ENCODE measurements at places on chromosomes 11 and 22. TPM values are rescaled to one million over a fixed set of nuclear protein-coding genes. Genes with fewer than 3 reads are reported as not detected.
A peak's percentile ranks its signal among the peaks of the same experiment; 100 is the strongest.

GRCh38 chr22:28813772-28814518 is 13.6 kb upstream of the XBP1 start:
- DNase-seq = no peak
- H3K27ac ChIP-seq = no peak overlapping the region
- H3K4me1 ChIP-seq = peaks cover 73% of the 10 kb centered on the region
- no peaks in the 10 kb centered on the region for H3K27me3 ChIP-seq

The CLMP gene
- 0.19 TPM for total RNA-seq

- H3K4me1 ChIP-seq = no peaks in the 10 kb centered on the region
- no peak overlapping the region for H3K4me3 ChIP-seq
- H3K27me3 ChIP-seq = no peaks in the 10 kb centered on the region
- H3K27ac ChIP-seq = no peak overlapping the region
Observed at GRCh38 chr11:94960488-94960887, 12.9 kb downstream of the CWC15 start.

DNA sequence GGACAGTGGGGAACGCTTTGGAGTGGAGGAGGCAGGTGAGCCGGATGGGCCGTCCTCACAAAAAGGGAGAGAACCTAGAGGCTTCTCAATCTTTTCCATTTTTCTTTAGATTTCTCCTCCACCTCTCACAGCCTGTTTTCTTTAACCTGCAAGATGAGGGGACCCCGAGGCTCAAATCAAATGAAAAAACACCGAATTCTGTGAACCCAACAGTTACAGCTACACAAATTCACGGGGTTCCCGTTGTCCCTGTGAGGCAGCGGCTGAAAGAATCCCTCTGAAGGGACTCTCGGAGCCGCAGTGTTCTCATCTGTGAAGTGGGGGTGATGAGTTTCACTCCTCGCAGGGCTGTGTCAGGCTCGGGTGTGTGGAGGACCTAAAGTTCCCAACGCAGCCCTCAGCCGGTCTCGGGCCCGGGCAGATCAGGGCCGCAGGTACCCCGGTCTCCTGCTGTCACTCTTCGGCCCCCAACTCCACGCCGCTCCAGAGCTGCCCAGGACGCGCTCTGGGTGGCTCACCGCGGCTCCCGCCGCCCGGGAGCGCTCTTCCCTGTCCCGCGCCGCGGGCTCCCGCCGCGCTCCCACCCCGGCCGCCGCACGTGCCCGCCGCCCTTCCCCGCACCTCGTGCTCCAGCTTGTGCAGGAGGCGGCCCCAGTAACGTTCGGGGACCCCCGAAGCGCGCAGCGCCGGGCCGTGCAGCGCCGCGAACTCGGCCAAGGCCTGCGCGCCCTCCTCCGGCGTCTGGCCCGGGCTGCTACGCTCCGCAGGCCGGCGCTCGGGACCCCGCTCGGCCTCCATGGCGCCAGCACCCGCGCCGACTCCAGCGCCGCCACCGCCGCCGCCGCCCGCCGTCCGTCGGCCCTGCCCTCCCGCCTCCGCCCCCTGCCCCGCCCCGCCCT is at the start of gene TTLL12:
Gene TTLL12, minus strand, starts transcription at position 863 of the 899 bp plus-strand sequence. Its CDS starts 65 bp downstream, at position 798.
- peaks cover 28% of the 10 kb centered on the region for H3K4me1 ChIP-seq
- peaks cover 2% of the 10 kb centered on the region for H3K36me3 ChIP-seq
- peak within 1 kb of the TSS; percentile 97 for H3K27ac ChIP-seq
- peak; percentile 55 for DNase-seq
- peak within 1 kb of the TSS; percentile 60 for H3K4me3 ChIP-seq

DNA sequence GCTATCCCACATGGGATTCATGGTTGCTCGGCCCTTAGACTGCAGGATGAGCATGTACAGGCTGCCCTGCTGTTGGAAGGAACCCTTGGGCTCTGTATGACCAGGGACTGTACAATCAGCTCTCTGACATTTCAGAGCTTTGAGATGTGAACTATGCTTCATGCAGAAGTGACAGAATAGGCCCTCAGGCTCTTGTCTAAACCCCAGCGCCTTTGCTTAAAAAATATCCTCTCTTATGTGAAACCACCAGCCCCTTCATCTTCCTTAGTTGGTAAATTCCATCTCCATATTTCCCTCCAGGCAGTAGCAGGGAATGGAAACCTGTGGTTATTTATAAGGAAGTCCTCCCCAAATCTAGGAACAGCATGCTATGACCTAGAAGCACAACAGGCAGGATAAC is 78.9 kb upstream of the PLET1 start:
- H3K36me3 ChIP-seq = no peaks in the 10 kb centered on the region
- no peak for DNase-seq
- H3K4me3 ChIP-seq = no peak overlapping the region
- no peaks in the 10 kb centered on the region for H3K27me3 ChIP-seq
- H3K27ac ChIP-seq = no peak overlapping the region

GRCh38 chr22:35648066-35649025 is at the start of gene APOL6:
Gene APOL6, plus strand, starts transcription at chr22:35648446. Its CDS starts 7,980 bp downstream, at chr22:35656426.
- DNase-seq = peak; percentile 54
- H3K36me3 ChIP-seq = peaks cover 4% of the 10 kb centered on the region
- H3K27me3 ChIP-seq = no peaks in the 10 kb centered on the region
- H3K4me1 ChIP-seq = peaks cover 35% of the 10 kb centered on the region
- H3K4me3 ChIP-seq = peak within 1 kb of the TSS; percentile 76
- H3K27ac ChIP-seq = peak within 1 kb of the TSS; percentile 82

The MUC5AC gene
- total RNA-seq = not detected

- H3K4me1 ChIP-seq = no peaks in the 10 kb centered on the region
- no peak overlapping the region for H3K4me3 ChIP-seq
- no peaks in the 10 kb centered on the region for H3K27me3 ChIP-seq
Observed at GRCh38 chr22:19686946-19687345, 27.4 kb upstream of the SEPTIN5 start.

- peaks cover 16% of the 10 kb centered on the region for H3K4me1 ChIP-seq
- H3K27me3 ChIP-seq = no peaks in the 10 kb centered on the region
- H3K27ac ChIP-seq = no peak overlapping the region
- H3K36me3 ChIP-seq = no peaks in the 10 kb centered on the region
- DNase-seq = no peak
Observed at GRCh38 chr11:75147875-75148263, 3.0 kb upstream of the SLCO2B1 start.

- H3K36me3 ChIP-seq = no peaks in the 10 kb centered on the region
- H3K4me3 ChIP-seq = no peak overlapping the region
Observed at GRCh38 chr11:79626135-79627075, 185.6 kb upstream of the TENM4 start.

GRCh38 chr22:47634347-47634746 is 871.9 kb downstream of the TBC1D22A start:
- DNase-seq = no peak
- no peaks in the 10 kb centered on the region for H3K36me3 ChIP-seq
- H3K4me3 ChIP-seq = no peak overlapping the region
- H3K4me1 ChIP-seq = no peaks in the 10 kb centered on the region
- peaks cover 5% of the 10 kb centered on the region for H3K27me3 ChIP-seq
- no peak overlapping the region for H3K27ac ChIP-seq

DNA sequence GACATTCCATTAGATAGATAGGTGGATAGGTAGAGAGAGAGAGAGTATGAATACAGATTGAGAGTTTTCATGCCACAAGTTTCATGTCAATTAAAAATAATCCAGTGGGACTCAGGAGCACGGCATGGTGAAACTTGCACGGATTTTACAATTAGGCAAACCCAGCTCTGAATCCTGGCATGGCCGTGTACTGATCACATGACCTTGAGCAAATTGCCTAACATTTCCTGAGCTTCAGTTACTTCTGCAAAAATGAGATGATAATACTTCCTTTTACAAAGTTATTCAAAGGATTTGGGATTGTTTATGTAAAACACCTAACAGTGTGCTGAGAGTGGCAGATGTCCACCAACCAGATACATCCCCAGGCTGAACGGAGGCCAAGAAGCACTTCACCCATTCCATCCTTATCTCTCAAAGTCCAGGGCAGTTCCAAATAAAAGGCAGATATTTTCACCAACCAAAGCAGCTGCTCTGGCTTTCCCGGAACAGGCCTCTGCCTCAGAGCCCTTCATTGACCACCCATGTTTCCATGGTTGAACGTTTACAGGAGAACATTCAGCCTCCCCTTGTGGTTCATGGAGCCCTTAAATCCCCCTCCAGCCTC is 17.9 kb downstream of the APLNR start:
- H3K36me3 ChIP-seq = no peaks in the 10 kb centered on the region
- H3K4me3 ChIP-seq = no peak overlapping the region
- no peak for DNase-seq

GRCh38 chr11:7905961-7906429 is 25.1 kb downstream of the OR10A6 start:
- H3K36me3 ChIP-seq = no peaks in the 10 kb centered on the region
- no peak overlapping the region for H3K4me3 ChIP-seq
- H3K27ac ChIP-seq = no peak overlapping the region
- H3K4me1 ChIP-seq = no peaks in the 10 kb centered on the region
- DNase-seq = no peak
- peaks cover 8% of the 10 kb centered on the region for H3K27me3 ChIP-seq

- no peak overlapping the region for H3K4me3 ChIP-seq
- H3K4me1 ChIP-seq = no peaks in the 10 kb centered on the region
- no peak overlapping the region for H3K27ac ChIP-seq
- H3K27me3 ChIP-seq = no peaks in the 10 kb centered on the region
- no peak for DNase-seq
- no peaks in the 10 kb centered on the region for H3K36me3 ChIP-seq
Observed at GRCh38 chr11:110305169-110306018, 9.0 kb upstream of the RDX start.

All from CD4-positive, alpha-beta T cell (primary cell).